ENCODE measurements at places on chromosomes 7 and 10.

DNA sequence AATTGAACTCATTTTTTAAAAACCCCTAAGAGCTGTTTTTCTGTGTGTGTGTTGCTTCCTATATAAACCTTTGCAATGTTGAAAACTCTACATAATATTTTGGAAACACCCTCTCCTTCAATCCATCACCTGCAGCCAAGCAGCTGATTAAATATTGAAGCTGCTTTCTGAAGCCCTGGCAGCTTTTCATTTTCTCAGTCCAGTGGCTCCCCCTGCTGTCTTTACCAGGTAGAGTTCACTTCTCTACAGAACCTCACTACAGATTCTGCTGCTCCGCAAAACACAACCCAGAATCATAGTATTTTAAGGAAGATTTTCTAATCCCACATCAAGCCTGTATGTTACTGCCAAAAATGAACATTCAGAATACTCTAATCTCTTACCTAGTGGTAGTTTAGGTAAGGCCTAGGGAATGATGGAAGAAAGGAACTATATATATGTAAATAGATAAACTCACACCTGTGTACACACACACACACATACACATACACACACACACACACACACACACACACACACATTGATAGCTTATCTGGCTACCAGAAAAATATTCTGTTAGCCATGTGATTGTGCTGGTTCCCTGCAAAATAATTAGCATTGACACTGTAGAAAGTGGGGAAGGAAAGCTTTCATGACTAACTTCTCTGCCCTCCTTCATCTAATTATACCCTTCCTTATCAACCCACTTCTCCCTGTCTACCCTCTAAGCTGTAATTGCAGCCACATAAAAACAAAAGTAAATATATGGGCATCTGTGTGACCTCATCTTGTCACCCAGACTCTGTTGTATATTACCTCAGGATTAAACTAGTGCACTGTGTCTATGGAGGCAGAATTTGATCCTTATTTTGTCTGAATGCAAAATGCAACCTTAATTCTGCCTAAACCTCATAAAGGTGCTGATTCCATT is 229.5 kb upstream of the FZD1 start:
- DNase-seq: no peak

GRCh38 chr10:97731346-97732051 is 5.4 kb upstream of the ZFYVE27 start:
- peak; percentile 23 for DNase-seq

GRCh38 chr7:2718296-2718965 is 30.4 kb downstream of the AMZ1 start:
- DNase-seq: no peak

DNA sequence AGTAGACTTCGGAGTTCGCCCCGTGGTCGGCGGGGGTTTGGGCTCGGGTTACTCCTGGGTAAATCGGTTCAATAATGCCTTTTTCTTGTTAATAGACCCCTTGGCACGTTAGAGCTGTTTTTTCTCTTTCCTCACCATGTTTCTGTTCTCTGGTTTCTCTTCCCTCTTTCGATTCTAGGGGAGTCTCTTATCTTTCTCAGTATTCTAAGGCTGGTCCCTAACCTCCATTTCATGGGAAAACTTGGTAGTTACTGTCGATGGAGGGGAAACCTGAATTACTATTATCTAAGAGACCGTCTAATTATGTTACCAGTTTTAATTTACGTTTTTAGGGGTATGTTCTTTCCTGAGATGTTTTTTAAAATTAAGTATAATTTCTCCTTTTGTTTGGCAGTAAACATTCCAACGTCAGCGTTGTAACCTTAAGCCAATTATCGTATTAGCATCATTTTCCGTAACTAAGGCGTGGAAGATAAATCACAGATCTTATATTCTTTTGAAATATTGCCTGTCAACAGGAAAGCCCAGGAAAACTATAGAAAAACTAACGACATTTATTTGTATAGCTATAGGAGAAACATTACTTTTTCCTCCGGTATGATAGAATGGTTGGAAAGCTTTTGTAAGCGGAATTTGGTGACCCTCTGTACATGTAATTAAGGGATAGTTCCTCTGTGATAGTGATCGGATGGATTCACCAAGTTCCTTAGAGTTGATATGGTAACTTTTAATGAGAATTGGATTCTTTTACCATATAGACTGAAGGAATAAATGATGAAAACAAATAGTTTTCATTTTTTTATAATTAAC is 847 bp downstream of the BTAF1 start:
- no peak for DNase-seq

GRCh38 chr7:132872034-132872433 is 209.9 kb downstream of the CHCHD3 start:
- no peak for DNase-seq

- DNase-seq: no peak
Observed at GRCh38 chr10:29691564-29692072, 56.8 kb upstream of the SVIL start.

- DNase-seq: no peak
Observed at GRCh38 chr10:24213881-24214280, 4.9 kb downstream of the KIAA1217 start.

DNA sequence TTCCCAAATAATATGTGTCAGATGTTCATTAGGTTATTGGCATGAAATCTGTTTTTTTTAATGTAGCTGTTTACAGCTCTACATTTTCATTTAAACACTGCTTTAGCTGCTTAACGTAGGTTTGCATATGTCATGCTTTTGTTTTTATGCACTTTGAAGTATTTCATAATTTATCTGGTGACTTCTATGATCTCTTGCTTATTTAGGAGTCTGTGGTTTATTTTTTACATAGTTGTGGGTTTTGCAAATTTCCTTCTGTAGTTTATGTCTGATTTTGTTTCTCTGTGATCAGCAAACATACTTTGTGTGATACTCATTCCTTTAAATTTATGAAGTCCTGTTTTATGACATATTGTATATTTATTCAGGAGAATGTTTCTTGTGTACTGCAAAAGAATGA is 606.5 kb upstream of the PFKP start:
- no peak for DNase-seq

DNA sequence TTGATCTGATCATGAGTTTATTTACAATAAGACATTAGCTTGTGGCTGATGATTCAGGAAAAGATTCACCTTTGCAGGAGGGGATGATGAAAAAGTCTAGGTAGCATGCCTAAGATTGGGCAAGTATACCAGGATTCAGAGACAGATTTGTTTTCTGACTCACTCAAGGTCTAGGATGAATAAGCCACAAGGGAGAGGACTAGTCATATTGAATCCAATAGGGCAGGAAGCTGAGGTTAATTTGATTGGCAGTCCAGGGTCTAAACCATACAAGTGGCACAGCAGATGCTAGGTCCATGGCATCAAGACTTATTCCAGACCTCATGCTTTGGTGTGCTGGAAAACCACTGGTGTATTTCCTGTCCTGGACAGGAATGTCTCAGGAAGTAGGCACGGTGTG is 1133.4 kb downstream of the XPNPEP1 start:
- DNase-seq: no peak

DNA sequence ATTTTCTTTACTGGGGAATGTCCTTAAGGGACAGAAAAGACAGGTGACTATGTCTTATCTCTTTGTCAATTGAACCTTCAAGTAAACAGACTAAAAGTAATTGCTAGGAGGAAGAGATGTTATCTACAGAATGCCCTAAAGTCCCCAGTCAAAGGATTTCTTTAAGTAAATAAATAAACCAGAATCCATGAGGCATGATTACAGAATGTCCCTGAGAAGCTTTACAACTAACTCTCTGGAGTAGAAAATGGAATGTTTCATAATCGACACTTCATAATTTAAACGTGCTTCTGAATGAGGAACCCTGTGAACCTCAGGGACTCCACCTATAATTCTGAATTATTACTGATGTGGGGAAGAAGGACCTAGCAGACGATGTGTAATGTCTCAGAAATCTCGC is 187.9 kb upstream of the IMMP2L start:
- no peak for DNase-seq
